ENCODE measurements at places on chromosomes 4 and X.
A peak's percentile ranks its signal among the peaks of the same experiment; 100 is the strongest.

DNA sequence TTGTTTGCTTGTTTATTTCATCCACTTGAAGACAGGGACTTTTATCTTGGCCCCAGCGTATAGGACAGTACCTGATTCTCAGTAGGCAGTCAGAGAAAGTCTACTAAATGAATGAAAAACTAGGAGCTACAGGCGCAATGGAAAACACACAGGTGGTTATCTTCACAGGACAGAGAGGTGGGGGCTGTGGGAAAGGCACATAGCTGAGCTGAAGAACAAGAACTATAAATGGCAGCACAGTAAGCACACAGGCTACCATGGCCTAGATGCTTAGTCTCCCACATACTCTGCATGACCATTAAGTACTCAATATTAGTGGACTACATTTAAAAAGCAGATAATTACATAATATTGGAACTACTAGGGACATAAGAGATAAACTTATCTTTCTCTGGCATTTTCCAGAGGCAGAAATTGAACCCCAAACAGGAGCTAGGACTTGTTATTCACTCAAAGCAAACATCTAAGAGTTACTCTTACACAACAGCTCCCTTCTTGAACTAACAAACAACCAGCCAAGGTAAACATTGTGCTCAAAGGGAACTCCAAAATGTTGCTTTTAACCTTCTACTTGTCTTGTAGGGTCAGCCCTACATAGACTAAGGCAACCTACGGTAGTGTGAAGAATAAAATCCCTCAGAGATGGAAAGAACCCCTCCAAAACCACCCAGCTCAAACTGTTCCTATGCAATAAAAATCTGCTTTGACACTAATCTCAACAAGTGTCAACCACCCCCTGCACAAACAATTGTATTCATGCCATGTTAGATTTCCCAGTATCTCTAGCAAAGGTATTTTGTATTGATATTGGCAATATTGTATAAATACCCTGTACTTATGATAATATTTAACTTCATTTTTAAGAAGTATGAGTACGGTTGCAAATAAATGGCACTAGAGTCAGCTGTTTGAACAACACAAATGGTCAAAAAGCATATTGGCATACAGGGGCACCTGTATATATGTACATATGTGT lies 593.6 kb downstream of the KLHL13 start:
- DNase-seq: no peak

- DNase-seq: peak; percentile 91
These were observed at the start of gene QDPR for GRCh38 chr4:17511950-17512795. Gene QDPR (minus strand): TSS chr4:17512090. CDS start chr4:17512054, 36 bp downstream.

- no peak for DNase-seq
These were observed 26.3 kb upstream of the UBA6 start for GRCh38 chr4:67727124-67727850.

DNA sequence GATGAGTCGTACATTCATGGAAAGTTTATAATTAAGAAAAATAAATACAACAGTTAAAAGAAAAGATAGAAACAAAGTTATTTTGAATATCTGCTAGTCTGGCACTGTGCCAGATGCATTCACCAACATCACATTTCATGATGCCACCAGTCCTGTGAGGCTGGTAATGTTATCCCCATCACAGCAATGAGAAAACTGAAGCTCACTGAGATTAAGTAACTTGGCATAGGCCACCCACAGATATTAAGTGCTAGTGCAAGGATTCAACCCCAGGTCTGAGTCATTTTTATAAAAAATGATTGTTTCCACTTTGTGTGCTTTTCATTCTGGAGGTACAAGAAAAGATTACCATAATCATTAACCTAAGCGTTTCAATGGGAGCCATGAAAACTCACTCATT lies 65.0 kb upstream of the IL15 start:
- no peak for DNase-seq

- DNase-seq: no peak
These were observed 51.1 kb downstream of the RAI2 start for GRCh38 chrX:17809984-17810383.

- no peak for DNase-seq
These were observed 14.8 kb downstream of the ELOVL6 start for GRCh38 chr4:110183643-110184042.

GRCh38 chr4:82864336-82864979 lies 26.5 kb downstream of the SEC31A start:
- DNase-seq: no peak

DNA sequence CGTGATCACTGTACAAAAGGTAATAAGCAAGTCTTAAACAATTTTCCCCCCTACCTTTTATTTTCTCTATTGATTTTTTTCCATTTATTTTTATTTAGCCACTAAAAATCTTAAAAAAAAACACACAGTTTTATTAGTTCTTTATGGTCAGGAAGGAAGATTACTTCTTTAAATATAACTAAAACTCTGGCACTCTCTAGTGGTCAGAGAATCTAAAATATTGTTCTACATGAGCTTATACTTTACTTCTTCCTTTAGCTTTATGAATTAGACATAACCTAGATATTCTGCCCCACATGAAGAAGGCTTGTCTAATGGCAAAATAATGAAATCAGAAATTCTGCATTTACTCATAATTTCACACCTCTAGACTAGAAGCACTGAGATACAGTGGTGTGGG lies 135.2 kb downstream of the PDE5A start:
- no peak for DNase-seq

GRCh38 chr4:184315675-184316359 lies 98.1 kb upstream of the ENPP6 start:
- DNase-seq: no peak

DNA sequence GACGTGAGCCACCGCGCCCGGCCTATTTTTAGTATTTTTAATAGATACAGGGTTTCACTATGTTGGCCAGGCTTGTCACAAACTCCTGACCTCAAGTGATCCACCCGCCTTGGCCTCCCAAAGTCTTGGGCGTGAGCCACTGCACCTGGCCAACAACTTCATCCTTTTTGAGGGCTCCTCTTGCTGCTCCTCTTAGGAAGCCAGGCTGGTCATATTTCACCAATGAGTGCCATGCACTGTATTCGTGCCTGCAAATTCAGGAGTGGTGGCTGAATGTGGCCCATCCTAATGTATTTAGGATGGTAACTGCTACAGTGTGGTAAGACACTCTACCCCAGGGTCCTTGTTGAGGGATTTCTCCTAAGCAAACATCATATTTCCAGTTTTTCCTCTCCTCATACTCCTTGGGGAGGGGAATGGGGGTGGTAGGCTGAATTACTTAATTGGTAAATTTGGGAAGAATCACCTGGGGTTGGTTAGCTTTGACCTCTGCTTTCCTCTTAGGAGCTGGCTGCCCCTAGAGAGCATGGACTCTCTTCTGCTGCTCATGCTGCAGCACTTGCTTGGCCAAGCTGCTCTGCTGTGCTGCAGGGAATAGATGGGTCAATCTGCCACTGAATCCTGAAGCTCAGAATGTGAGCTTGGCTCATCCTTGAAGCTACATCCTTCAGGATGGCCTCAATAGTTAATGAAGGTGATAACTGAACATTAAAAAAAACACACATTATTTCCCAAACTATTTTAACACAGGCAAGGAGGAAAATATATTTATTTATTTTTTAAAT lies 167.4 kb downstream of the HS3ST1 start:
- no peak for DNase-seq

DNA sequence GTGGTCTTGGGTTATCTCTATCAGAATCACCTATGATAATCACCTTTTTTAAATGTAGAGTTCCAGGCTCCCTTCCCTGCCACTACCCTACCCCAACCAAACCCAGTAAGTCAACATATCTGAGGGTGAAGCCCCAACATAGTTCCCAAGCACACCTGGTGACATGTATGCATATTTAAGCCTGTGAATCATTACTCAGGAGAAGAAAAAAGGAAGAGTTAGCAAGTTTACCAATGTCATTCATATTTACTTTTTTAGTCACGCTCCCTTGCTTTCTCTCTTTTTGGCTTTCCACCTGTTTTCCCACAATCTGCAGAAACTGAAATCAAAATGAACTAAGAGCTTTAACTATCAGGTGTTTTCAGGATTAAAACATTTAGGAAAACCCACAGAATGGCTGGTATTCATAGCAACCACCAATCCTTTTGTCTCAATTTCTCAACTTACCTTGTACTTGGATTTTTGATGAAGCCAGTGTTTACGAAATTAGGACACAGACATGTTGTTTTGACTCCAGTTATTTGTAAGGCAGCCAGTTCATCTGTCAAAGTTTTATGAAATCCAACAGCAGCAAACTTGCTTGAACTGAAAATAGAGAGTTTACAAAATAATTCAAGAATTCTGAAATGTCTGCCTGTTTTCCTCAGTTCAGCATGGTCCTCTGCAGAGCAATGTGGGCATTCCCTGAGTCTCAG lies 34.0 kb downstream of the HSD17B11 start:
- DNase-seq: no peak

GRCh38 chrX:19814778-19815177 lies 72.6 kb downstream of the SH3KBP1 start:
- DNase-seq: no peak

DNA sequence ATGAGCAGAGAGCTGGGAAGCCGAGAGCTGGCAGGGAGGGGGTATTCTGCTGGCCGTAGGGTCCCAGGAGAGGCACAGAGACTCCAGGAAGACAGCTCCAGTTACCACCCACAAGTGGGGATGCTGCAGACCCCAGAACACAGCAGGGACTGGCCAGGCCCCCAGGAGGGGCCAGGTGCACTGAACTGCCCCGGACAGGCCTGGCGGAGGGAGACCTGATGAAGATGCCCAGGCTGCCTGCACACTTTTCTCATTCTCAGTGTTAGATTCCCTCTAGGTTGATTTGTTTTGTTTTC lies 110.8 kb downstream of the CPZ start:
- DNase-seq: no peak

DNA sequence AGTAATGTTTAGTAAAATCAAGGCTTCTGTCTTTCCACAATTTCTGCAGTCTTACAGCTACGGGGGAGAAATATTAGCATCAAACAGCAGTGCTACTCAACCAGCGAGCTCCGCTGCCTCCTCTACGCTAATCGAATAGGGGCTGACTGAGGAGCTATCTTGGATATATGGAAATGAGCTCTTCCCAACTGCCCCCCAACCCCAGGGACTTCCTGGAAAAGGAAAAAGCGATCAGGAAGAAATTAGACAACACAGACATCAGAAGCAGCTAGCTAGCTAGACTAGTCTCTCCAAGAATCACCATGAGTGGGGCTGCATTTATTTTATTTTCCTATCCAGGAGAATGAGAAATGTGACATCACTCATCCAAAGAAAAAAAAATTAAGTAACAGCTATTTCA lies 7.6 kb downstream of the NKX6-1 start:
- DNase-seq: no peak

DNA sequence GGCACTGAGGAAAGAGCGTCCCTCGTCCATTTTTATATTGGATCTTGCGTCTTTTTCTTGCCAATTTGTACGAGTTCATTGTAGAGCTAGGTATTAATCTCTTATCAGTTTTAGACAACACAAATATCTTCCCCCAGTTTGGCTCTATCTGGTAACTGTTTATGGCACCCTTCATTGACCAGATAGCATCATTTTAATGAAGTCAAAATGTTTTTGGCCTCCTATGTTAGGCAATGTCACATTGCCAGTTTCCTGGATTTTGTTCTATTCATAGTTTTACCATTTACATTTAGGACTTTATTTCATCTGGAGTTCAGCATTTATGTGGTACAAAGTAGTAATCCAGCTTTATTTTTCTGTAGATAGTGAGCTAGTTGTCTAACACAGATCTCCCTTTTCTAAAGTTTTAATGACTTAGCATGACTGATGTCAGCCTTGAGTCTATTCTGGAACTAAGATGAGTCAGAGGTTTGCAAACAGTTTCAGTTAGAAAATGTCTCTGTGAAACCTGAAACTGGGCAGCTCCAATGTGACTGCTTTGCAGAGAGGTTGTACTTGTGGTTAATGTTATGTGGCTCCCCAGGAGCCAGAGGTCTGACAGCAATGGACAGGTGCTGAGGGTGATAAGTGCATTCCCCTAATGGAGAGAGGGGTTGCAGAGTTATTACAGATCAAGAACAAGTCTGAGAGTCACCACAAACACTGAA lies 5.3 kb upstream of the STBD1 start:
- DNase-seq: peak; percentile 87

GRCh38 chr4:123298801-123299200 lies 97.8 kb upstream of the SPRY1 start:
- DNase-seq: no peak

DNA sequence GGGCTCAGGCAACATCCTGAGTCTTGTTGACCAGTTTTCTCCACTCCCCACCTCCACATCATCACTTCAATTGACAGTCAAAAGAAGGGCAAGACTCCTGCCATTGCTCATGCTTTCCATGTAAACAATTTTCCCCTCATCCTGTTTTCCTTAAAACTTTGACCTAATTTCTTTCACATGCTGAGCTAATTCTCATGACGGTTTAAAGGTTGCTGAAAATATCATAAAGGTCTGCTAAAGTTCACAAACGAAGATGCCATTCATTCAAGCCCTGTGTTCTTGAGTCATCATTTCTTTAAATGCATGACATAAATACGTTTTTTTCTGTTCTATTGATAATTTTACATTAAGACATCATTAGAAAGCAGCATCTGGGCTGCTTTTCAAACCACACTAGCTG lies 353.9 kb downstream of the NKX6-1 start:
- DNase-seq: no peak

GRCh38 chrX:133215747-133216146 lies 2.4 kb downstream of the TFDP3 start:
- DNase-seq: peak; percentile 6

- DNase-seq: no peak
These were observed 129.8 kb downstream of the PTTG2 start for GRCh38 chr4:38089961-38090360.

DNA sequence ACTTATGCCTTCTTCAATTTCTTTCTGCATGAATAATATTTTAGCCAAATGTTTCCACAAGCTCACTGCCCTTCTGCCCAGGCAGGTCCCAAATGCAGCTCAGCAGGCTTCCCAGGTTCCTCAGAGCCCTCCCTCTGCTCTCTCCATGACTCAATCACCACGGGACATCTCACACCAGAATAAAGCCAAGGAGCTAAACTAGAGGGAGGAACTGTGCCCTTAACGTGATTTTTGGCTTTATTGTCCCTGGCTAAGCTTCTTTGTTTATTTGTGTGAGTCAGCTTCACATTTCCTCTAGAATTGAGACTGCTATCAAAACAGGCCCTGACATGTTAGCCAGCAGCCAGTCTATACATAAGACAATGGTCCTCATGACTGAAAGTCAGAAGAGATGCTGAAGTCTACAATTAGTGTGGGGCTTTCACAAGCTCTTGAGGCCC lies 186.4 kb upstream of the GALNT7 start:
- DNase-seq: peak; percentile 8

DNA sequence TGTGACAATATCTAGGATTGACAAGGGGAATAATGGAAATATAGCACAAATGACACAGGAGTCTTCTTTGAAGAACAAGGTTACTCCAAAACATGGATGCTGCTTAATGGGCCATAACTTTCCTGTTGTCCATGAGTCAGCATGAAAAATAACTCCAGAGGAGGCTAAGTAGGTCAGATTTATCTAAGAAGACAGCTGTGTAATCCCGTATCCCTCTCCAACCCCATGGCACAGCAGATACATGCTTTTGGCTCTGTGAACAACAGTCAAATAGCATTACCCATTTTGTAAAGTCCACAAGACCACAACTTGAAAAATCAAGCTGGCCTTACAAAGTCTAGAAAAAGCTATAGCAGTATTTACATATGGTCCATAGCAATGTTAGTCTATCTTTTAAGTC lies 2.1 kb upstream of the TMEM131L start:
- DNase-seq: no peak

GRCh38 chr4:80926446-80926845 lies 104.1 kb upstream of the BMP3 start:
- DNase-seq: no peak

GRCh38 chrX:49166914-49167739 lies 4.6 kb downstream of the MAGIX start:
- DNase-seq: no peak

Measured in GM20000 (cell line).